Left colon (tissue), 2 donors: ENCODE measurements at places on chromosomes 11 and 22. TPM values are rescaled to one million over a fixed set of nuclear protein-coding genes. Genes with fewer than 3 reads are reported as not detected.

DNA sequence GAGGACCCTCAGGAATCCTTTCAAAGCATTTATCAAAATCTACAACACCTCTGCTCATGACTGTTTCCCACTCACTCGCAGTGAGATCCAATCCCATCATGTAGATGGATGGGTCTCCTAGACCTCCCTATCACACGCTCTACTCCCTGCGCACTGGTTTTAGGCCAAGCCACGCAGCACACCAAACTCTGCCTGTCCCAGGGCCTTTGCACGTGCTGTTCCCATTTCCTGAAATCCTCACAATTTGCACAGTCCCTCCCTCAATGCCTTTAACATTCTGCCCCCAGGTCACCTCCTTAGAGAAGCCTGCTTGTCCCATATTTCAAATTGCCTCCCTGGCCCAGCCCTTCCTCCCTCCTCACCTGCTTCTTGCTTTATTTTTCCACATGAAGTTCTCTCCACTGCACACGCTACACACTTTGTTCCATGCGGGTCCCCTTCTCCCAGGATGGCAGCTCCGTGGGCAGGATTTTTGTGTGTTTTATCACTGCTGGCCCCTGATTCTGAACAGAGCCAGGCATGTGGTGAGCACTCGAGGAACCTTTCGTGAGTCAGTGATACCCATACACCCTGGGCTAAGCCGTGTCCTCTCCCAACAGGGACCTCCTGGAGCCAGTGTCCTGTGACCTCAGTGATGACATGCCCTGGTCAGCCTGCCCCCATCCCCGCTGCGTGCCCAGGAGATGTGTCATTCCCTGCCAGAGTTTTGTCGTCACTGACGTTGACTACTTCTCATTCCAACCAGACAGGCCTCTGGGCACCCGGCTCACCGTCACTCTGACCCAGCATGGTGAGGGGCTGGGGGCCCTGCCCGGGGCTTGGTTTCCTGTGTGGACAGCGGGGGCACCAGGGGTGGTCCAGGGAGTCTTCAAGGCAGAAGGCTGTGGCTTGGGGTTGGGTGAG is 12.2 kb downstream of the CSF2RB start:
- DNase-seq = no peak

DNA sequence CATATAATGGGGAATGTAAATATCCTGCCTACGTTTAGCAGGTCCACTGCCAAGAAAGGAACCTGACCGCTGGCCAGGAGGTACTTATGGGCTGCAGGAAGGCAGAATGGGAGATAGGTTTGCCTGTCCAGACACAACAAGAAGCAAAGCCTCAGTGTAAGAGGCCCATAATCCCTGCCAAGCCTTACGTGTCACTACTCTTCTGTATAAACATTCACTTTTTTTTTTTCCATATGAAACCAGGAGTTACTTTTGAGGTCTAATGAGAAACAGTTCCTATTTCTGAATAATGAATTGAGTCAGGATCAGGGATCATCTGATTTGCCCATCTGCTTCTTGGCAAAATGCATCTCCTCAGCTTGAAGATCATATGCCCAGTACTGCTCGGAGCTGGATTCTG is 230.2 kb downstream of the NTM start:
- no peak for DNase-seq

GRCh38 chr11:31757260-31757835 is 53.8 kb downstream of the PAX6 start:
- DNase-seq = no peak

Gene MYOD1
- total RNA-seq = not detected
